ENCODE measurements at places on chromosomes 7 and 10. TPM values are rescaled to one million over a fixed set of nuclear protein-coding genes. Genes with fewer than 3 reads are reported as not detected.

DNA sequence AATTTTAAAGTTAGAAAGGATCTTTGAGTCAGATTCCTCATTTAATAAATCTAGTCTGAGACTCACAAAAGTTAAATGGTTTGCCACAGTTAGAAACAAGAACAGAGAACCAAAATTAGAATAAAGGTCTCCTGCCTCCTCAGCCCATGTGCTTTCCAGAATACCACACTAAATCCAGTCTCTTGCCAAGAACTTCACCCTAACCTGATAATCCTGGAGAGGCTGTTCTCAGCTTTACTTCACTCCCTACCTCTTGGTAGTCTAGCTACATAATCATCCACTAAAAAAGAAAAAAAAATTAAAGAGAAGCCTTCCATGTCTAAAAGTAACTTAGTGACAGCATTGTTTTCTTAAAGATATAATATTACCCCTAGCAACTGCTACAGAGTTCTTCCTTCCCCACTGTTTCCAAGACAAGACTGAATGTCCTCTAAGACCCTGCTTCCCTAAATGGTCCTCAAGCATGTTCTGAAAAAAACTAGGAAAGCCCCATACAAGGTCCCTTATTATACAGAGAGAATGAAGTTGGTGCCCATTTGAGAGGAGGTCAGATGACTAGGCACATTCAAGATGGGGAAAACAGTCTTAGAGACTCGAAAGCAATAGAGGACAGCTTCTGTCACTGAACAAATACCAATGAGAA lies 56.8 kb downstream of the ZNF438 start:
- no peak for DNase-seq

DNA sequence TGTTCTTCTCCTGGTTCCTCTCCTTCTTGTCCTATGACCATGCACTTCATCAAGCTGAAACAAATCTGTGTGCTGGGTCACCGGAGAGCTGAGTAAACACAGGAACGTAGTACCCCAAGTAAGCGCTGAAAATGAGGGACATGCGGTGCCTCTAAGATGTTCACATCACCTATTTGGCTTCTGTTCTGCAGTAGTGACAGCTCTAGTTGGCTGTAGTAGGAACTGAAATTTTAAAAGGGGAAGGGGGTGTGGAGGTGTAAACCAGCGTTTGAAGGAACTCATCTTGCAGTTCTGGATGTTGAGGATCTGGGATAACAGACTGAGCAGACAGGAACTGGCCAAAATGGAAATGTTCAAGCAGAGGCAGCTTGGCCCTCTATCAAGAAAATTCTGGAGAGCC lies 85.2 kb downstream of the WNT2 start:
- no peak for DNase-seq

DNA sequence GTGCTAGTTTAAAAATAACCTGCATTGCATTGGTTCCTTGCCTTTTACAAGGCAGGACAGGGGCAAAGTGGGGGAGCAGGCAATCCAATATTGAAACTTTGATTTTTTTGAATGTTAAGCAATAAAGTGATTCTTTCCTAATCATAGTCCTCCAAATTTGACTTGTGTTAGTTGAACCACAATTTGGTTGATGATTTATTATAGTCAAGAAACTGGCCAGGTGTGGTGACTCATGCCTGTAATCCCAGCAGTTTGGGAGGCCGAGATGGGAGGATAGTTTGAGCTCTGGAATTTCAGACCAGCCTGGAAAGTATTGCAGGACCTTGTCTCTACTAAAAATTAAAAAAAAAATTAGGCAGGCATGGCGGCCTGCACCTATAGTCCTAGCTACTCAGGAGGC lies 27.9 kb upstream of the ABLIM1 start:
- no peak for DNase-seq

TWIST1 gene
- total RNA-seq = not detected

DNA sequence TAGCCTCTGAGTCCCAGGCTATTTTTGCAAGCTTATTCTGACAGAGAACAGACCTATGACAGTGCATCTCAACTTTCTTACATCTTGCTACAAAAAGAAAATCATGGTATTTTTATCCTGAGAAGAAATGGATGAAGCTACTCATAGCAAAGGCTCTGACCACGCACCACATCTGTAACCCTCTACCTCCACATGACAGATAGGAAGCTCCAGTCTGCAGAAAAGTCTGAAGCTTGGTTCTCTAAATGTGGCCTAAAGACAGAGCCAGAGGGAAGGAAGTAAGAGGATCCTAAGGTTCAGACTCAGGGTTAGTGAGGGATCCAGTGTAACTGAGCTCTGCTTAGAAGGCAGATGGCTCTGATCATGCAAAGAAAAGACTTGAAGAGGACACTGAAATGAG lies 58.4 kb upstream of the ABCB5 start:
- no peak for DNase-seq

SGCE gene
- 6.8 TPM for total RNA-seq

DNA sequence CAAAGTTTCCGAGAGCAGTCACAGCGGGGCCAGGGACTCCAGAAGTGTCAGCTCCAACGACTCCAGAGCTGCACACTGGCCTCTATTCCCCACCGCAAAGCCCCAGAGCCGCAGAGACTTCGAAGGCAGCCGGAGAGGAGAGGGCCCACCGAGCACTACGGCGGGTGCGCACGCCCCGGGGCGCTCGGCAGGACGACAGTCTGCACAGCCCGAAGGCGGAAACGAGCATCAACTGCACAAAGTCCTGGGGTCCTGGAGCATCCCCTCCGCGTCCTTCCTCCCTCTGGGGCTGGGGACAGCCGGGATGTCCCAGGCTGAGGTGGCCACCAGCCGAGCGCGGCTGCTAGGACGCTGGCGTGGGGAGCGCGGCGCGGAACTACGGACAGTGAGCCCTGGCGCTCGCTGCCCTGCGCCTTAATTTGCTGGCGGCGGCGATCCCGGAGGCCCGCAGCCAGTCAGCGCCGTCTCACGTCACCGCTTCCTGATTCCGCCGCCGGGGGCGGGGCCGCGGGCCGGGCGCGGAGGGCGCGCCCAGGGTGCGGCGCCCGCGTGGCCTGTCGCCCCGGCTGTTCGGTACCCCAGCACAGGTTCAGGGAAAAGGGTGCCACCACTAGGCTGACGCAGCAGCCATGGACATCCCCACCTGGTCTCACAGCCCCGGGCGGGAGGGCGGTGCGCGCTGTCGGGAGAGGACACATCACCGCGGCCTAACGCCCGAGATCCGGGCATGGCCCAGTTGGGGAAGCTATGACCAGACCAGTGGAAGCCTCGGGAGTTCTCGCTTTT lies at the start of gene TBX20:
TBX20 (minus strand) TSS at position 391 of the 786 bp plus-strand sequence. CDS start 480 bp downstream, outside the sequence.
- DNase-seq = no peak

- DNase-seq = no peak
Observed at GRCh38 chr10:106384496-106384895, 780.0 kb downstream of the SORCS1 start.

DNA sequence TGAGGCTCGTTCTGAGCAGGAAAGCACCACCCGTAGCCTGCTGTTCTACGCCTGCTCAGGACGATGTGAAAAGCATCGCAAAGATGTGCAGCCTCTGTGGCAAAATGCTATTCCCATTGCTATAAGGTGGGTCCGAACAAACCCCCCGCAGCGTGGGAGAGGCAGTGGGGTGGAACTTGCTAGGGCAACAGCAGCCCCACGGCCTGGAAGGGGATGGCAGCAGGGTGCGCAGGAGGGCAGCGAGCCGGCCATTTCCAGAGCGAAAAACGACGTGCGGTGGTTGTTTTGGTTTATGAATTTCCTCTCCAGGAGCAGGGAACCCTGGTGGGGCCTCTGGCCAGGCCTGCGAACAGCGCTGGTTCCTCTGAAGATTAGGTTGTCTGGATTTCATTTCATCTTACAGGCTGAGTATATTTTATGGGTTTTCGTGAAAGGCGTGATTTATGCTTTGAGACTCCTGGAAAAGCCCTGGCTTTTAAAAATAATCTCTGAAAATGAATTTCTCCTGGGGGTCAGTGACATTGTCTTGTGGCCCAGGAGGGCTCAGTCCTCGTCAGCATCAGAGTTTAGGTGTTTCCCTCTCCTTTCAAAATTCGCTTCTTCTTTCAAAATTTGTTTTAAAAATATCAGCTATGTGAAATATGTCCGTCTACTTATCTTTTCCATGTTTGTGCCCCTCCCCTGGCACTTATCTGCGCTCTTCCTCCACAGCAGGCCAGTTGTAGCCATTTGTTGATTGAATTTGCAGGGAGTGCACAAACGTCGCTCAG lies 42.3 kb upstream of the UBE3C start:
- DNase-seq = no peak

DNA sequence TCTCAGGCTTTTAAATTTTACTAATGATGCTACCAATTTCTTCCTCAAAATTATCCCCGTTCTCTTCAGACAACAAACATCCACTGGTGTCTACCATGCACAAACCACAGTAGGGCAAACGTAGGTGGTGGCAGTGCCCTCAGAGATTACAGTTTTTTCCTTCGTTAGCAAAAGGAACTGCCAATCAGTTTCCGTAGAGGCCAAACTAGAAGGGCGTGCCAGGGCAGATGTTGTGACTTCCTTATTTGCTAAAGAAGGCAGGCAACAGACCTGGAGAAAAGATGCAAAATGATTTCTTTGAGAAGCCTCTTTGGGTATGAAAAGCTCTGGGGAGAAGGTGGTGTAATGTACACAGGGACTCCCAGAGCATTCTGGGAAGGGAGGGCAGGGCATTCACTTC lies 7.6 kb upstream of the FAM180A start:
- DNase-seq = no peak

- DNase-seq = no peak
Observed at GRCh38 chr7:20776214-20776911, 10.3 kb downstream of the SP8 start.

GRCh38 chr10:106608066-106608465 lies 556.4 kb downstream of the SORCS1 start:
- DNase-seq = no peak

DNA sequence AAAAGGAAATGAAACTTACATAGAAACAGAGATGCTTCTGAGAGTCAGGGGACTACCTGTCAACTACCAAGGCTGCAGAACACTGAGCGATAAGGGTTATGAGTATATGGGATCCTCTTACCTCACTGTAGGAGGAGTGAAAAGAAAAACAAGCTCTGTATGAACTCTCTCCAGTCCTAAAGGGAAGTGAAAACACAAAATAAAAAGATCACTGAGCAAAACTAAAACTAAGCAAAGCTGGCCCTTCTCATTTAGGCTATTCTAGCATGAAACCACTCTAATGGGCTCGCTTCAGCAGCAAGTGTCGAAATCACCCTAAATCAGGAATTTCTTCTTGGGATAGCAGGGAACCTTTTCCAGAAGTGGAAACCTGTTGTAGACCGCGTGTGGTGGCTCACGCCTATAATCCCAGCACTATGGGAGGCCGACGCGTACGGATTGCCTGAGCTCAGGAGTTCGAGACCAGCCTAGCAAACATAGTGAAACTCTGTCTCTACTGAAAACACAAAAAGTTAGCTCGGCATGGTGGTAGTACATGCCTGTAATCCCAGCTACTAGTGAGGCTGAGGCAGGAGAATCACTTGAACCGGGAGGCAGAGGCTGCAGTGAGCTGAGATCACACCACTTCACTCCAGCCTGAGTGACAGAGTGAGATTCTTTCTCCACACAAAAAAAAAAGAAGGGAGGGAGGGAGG lies 27.0 kb downstream of the DCLRE1C start:
- DNase-seq = no peak

DNA sequence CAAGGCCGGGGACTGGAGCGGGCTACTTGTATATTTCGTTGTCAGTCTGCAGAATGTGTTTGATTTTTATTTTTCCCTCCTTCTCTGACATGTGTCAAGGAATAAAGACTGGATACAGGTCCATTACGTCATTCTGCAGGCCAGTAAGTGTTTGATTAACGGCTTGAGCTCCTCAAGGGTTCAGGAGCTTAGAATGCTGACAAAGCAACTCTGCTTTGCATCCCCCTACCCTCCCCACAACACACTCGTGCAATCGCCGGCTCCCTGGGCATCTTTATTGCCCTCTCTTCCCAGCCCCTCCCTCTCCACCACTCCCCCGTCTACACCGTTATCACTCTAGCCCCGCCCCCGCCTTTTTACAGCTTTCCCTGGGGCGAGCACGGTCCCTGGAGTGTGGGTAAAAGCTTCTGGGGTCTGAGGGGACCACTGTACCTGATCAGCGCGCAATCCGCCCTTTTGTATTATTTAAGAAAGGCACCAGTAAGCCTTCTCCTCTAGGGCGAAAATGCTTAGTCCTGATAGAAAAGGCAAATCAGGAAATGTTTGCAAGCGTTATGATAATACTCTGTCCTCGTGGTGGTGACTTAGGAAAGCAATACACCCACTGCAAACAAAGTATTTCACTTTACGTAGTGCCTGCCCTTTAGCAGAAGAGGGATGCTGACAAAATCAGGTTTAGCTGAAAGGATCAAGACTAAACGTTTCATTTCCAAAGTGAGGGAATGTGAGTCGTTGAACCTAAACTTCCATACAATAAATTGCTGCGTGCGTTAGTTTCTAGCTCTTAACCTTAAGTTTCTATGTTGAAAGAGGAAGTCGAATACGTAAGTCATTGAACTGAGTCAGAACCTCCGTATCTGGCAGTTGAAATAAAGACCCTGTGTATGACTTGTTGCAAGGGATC lies 1.4 kb upstream of the CREB5 start:
- DNase-seq = peak; percentile 24

ATOH7 gene
- not detected for total RNA-seq

DNA sequence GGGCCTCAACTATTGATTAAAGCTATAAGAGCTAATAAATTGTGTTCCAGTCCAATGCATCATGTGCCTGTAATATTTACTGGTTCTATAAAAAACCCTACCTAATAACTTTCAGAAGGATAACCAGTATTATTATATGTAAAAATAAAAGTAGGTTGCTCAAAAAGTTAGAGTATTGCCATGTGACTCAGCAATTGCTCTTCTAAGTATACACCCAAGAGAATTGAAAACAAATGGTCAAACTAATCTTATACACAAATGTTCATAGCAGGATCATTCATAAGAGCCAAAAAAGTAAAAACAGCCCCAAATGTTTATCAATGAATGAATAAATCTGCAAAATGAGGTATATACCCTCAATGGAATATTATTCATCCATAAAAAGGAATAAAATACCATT lies 89.5 kb upstream of the TES start:
- no peak for DNase-seq

GRCh38 chr7:106372126-106372525 lies 87.3 kb upstream of the NAMPT start:
- DNase-seq = no peak

DNA sequence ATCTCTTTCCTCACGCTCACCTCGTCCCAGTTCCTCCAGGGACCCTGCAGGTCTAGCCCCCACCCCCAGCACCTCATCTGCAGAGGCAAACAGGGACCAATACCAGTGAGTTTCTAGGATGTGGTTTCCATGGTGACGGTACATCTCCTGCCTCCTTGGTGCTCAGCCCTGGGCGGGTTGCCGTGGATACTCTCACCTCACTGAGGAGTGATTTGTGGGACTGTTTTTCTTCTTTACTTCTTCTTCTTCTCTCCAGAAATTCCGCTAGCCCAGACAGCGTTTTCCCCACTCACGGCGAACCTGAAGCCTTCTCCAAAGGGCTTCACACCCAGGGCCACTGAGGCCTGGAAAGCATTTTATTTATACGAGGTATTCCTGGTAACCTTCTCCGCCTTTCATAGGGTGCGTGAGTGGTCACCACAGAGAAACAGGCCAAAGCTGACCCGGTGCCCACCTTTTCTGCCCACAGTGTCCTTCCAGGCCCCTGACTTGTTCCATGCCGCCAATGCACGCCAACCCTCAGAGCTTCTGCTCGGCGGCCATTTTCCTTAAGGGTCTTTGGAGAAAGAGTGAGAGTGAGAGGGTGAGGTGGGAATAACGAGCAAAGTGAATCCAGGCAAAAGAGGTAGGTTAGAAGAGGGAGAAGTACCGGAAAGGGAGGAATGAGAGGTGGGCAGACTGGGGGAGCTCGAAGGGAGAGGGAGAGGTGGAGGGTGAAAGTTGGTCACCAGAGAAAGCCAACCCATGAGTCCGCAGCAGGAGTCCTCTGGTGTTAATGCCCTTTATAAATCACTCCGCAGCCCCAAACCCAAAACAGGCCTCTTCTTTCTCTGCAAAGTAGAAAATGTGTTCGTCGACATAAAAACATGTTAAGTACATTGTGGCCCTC lies 15.5 kb downstream of the FAM241B start:
- DNase-seq = no peak
